IMR-90 (cell line): ENCODE measurements at places on chromosomes 7 and 10.

- no peak for DNase-seq
These were observed 654.2 kb downstream of the REEP3 start for GRCh38 chr10:64175271-64175962.

DNA sequence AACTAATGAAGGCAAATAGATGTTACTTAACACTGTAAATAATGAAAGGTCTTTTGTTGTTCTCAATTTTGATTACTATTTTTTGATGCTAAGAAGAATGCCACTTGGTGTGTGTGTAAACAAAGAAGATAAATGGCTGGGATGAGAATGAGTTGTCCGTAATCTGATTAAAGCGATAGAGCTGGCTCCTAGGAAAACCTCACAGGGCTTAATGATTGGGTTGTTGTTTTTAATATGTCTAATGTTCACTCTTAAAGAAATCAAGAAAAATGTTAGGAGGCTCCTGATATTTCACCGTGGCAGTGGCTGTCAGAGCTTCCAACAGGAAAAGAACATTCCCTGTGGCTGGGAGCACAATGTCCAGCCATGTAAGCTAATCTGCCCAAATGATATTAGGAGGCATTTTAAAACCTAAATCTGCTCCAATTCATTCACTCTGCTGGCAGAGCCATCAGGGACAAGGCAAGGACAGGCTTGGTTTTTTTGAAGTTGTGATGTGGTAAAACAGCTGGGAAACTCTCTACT lies 243.9 kb downstream of the SNX10 start:
- DNase-seq, result no peak

DNA sequence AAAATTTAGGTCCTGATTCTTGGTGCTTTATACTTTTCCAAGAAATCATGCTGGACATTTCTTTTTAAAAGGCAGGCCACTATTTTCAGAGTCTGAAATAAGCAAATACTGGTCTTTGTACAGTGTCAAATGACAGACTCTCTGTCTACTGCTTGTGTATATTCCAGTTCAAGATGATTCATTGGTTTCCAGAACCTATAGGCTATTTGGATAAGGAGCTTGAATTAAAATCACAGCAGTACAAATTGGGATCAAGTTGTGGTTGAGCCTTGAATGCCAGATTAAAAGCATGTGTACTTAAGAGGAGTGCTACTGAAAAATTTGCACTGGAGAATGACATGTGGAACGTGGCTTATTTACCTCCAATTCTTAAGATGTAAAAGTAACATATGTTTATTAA lies 10.7 kb downstream of the KMT2E start:
- DNase-seq, result peak; percentile 83

- DNase-seq, result peak; percentile 57
These were observed 667 bp downstream of the KLLN start for GRCh38 chr10:87862679-87863052.

- no peak for DNase-seq
These were observed 11.3 kb upstream of the A1CF start for GRCh38 chr10:50896721-50897120.

- no peak for DNase-seq
These were observed 173.9 kb downstream of the ELFN1 start for GRCh38 chr7:1843921-1844335.

- DNase-seq, result no peak
These were observed 33.5 kb downstream of the CUL2 start for GRCh38 chr10:35056686-35057085.

- DNase-seq, result peak; percentile 59
These were observed 92.6 kb downstream of the RGS10 start for GRCh38 chr10:119449760-119450461.

DNA sequence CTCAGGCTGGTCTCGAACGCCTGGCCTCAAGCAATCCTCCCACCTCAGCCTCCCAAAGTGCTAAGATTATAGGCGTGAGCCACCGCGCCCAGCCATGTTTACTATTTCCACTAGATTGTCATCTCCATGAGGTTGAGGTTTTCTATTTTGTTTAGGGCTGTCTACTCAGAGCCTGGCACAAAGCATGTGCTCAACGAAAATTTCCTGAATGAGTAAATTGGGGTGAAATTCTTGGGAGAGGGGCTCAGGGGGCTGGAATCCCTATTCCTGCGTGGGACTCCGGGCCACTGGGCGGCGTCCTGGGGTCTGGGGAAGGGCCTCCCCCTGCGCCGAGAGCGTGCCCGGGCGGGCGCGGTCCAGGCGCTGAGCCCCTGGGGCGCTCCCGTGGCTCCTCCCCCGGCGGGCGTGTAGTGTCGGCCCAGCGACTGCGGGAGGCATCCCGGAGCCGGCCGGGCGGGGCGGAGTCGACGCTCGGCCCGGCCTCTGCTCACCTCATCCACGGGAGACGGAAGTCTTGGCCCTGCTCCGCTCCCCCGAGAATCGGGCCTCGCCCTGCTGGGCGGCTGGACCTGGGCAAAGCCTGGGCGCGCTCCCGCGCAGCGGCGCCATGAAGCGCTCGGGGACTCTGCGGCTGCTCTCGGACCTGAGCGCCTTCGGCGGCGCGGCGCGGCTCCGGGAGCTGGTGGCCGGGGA lies at the start of gene HPS6:
HPS6 (plus strand) TSS at position 482 of the 693 bp plus-strand sequence; CDS start at position 608, 126 bp downstream.
- peak; percentile 84 for DNase-seq

DNA sequence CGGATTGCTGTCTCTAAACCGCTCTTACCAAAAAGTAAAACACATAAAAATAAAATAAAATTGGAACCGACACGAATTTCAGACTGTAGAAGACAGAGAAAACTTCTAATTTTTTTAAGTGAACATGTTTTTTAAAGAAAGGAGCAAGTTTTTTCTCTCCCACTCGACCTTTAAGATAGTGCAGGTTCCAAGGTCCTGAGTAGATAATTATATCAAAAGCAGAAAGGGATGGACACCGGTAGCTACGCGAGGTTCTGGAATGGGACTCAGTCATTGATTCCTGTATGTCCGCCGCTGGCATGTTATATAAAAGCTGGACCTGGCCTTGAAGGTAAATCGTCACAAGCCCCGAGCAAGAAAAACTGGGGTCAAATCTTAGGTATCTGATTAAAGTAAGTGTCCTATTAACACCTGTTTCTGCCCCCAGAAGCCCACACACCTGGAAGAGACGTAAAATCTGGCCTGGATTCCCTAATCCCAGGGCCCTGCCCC lies 462 bp upstream of the CISD1 start:
- DNase-seq, result no peak

- DNase-seq, result peak; percentile 86
These were observed 59.9 kb downstream of the CACUL1 start for GRCh38 chr10:118694848-118695247.
